ENCODE measurements at places on chromosomes 4 and X. TPM values are rescaled to one million over a fixed set of nuclear protein-coding genes. Genes with fewer than 3 reads are reported as not detected.

The SLC26A1 gene
- not detected for total RNA-seq

The CLDN34 gene
- total RNA-seq, result not detected

The HMX1 gene
- not detected for total RNA-seq

DNA sequence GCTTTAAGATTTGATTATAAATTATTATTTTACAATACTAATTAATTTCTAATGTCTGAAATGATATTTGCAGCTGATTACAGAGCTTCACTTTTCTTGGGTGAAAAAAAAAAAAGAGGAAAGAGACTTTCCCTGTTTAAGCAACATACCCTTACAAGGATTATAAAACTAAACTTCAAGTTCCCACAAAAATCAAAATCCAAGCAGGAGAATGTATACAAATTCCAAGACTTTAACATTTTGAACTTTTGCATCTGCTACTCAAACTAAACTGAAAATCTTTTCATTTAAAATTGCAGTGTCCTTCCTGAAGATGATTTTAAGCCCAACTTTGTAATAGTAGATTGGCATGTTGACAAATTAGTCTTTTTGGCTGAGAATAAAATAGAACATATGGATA lies 742.4 kb upstream of the INTU start:
- H3K4me3 ChIP-seq, result no peak overlapping the region
- no peaks in the 10 kb centered on the region for H3K36me3 ChIP-seq
- DNase-seq, result no peak
- H3K27me3 ChIP-seq, result no peaks in the 10 kb centered on the region
- H3K27ac ChIP-seq, result no peak overlapping the region

- no peak overlapping the region for H3K27ac ChIP-seq
- H3K4me1 ChIP-seq, result no peaks in the 10 kb centered on the region
- no peak for DNase-seq
- peaks cover 2% of the 10 kb centered on the region for H3K27me3 ChIP-seq
- H3K4me3 ChIP-seq, result no peak overlapping the region
- H3K36me3 ChIP-seq, result no peaks in the 10 kb centered on the region
These were observed 8.9 kb downstream of the PRRG3 start for GRCh38 chrX:151704041-151704663.

Measured in activated CD8-positive, alpha-beta memory T cell treated with anti-CD3 and anti-CD28 coated beads, Interleukin-2, amount 10 ng/mL, durations not matched to agents 7 days and 5 days (primary cell).